ENCODE measurements at places on chromosomes 7 and 10. TPM values are rescaled to one million over a fixed set of nuclear protein-coding genes. Genes with fewer than 3 reads are reported as not detected.

GRCh38 chr7:153386556-153386955 is 627.0 kb downstream of the ACTR3B start:
- H3K27me3 ChIP-seq = no peaks in the 10 kb centered on the region
- no peak for DNase-seq
- H3K36me3 ChIP-seq = no peaks in the 10 kb centered on the region
- H3K27ac ChIP-seq = no peak overlapping the region
- no peak overlapping the region for H3K4me3 ChIP-seq
- H3K4me1 ChIP-seq = no peaks in the 10 kb centered on the region

DNA sequence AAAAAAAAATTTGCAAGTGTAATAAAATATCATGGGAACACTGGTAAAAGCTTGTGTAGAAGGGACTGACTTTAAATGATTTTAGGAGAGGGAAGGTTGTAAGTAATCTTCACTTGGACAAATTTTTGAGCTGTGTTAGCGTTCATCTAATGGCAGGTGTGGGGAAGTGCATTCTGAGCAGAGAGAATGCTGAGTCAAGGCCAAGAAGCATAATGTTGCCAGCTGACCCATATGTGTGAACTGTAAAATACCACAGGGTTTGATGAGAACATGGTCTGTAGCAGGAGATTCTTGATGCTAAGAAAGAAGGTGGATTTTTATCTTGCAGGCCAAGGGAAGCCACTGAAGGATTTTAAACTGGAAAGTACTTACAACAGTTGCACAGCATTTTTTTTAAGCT is 98.2 kb upstream of the ZNF32 start:
- DNase-seq = no peak
- peaks cover 2% of the 10 kb centered on the region for H3K27me3 ChIP-seq
- H3K36me3 ChIP-seq = no peaks in the 10 kb centered on the region
- H3K27ac ChIP-seq = no peak overlapping the region
- H3K4me3 ChIP-seq = no peak overlapping the region
- no peaks in the 10 kb centered on the region for H3K4me1 ChIP-seq

DNA sequence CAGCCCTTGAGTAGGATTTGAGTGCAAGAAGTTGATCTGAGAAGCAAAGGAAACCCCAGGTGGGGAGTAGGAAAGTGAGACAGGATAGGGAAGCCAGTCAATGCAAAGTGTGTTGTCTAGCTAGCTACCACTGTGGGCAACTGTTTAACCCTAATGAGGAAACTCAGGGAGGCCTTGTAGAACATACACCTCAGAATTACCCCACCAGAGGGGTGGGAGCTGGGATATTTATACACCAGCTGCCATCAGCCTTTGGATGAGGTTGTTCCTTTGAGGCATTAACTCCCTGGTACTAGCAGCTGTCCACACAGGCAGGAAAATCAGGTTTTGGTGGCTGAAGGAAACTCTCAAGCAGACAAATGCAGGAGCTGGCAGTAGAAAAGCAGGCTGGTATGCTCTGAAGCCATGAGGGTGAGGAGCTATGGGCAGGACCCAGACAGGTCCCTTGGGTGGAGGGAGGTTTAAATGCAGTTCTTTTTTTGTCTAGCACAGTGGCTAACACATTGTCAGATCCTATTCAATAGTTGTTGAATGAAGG is 60.1 kb upstream of the ARID5B start:
- H3K36me3 ChIP-seq = no peaks in the 10 kb centered on the region
- no peak overlapping the region for H3K4me3 ChIP-seq
- H3K27me3 ChIP-seq = no peaks in the 10 kb centered on the region
- peaks cover 8% of the 10 kb centered on the region for H3K4me1 ChIP-seq
- no peak for DNase-seq

DNA sequence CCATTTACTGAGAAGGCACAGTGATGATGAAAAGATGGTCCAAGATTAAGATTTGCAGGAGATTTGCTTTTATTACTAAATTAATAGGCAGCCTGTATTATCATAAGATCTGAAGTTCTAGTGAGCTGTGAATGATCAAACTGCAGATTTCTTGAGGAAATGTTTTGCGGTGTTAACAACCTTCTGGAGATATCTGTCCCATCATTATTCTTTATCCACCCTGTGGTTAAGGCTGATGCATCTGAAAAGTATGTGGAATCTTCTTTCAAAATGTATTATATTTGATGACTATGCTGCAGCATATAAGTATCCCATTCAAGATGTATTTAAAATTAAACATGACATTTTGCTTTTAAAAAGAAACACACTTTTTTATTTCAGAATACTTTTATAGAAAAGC is 150.3 kb downstream of the POLR1F start:
- no peaks in the 10 kb centered on the region for H3K36me3 ChIP-seq
- H3K27ac ChIP-seq = no peak overlapping the region
- no peak overlapping the region for H3K4me3 ChIP-seq
- no peaks in the 10 kb centered on the region for H3K27me3 ChIP-seq
- H3K4me1 ChIP-seq = no peaks in the 10 kb centered on the region

GRCh38 chr7:30159698-30160143 is 24.9 kb downstream of the MTURN start:
- no peaks in the 10 kb centered on the region for H3K36me3 ChIP-seq
- peak; percentile 45 for DNase-seq
- H3K27ac ChIP-seq = peak overlapping the region; percentile 51
- peaks cover 83% of the 10 kb centered on the region for H3K4me1 ChIP-seq
- H3K27me3 ChIP-seq = no peaks in the 10 kb centered on the region

- peaks cover 10% of the 10 kb centered on the region for H3K4me1 ChIP-seq
- DNase-seq = no peak
- H3K27me3 ChIP-seq = peaks cover 3% of the 10 kb centered on the region
- peaks cover 9% of the 10 kb centered on the region for H3K36me3 ChIP-seq
- no peak overlapping the region for H3K4me3 ChIP-seq
These were observed 15.5 kb upstream of the GPR15LG start for GRCh38 chr10:84158061-84158460.

GRCh38 chr7:88664630-88665233 is 94.8 kb upstream of the ZNF804B start:
- H3K36me3 ChIP-seq = no peaks in the 10 kb centered on the region
- H3K4me1 ChIP-seq = no peaks in the 10 kb centered on the region
- no peak overlapping the region for H3K4me3 ChIP-seq
- no peak overlapping the region for H3K27ac ChIP-seq
- no peaks in the 10 kb centered on the region for H3K27me3 ChIP-seq

- H3K27me3 ChIP-seq = no peaks in the 10 kb centered on the region
- no peak overlapping the region for H3K27ac ChIP-seq
- no peak for DNase-seq
- no peak overlapping the region for H3K4me3 ChIP-seq
- H3K36me3 ChIP-seq = no peaks in the 10 kb centered on the region
These were observed 438.9 kb upstream of the PODXL start for GRCh38 chr7:131995324-131995723.

The CARD11 gene
- total RNA-seq = 167 TPM

- peaks cover 16% of the 10 kb centered on the region for H3K36me3 ChIP-seq
- no peak for DNase-seq
- H3K4me1 ChIP-seq = peaks cover 29% of the 10 kb centered on the region
- no peak overlapping the region for H3K4me3 ChIP-seq
These were observed 38.4 kb downstream of the STAM start for GRCh38 chr10:17682236-17682946.

- no peak overlapping the region for H3K4me3 ChIP-seq
- no peaks in the 10 kb centered on the region for H3K27me3 ChIP-seq
- H3K27ac ChIP-seq = no peak overlapping the region
- H3K36me3 ChIP-seq = no peaks in the 10 kb centered on the region
These were observed 71.6 kb upstream of the LAMB4 start for GRCh38 chr7:108201766-108202165.

GRCh38 chr10:43314626-43315495 is 48.0 kb upstream of the RASGEF1A start:
- H3K27ac ChIP-seq = peak overlapping the region; percentile 9
- no peak overlapping the region for H3K4me3 ChIP-seq
- no peak for DNase-seq
- no peaks in the 10 kb centered on the region for H3K36me3 ChIP-seq
- peaks cover 28% of the 10 kb centered on the region for H3K4me1 ChIP-seq

The PARD3 gene
- 1.2 TPM for total RNA-seq

DNA sequence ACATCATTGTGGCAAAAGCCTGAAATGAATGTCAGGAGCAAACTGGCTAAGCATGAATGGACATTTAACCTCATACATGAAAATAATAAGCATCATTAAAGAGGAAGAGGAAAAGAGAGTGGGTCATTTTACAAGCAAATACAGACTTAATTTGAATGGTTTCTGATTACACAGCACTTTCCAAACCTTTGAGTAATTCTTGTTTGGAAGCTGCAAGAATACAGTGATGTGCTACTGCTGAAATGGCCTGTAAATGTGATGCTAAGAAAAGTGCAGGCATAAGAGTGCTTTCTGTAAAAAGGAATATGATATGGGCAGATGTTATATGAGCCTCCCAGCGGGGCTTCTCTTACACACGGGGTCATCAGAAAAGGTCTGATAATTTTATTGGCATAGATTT is 30.2 kb downstream of the TAS2R16 start:
- H3K27me3 ChIP-seq = no peaks in the 10 kb centered on the region
- H3K36me3 ChIP-seq = no peaks in the 10 kb centered on the region
- no peak for DNase-seq

- peaks cover 88% of the 10 kb centered on the region for H3K4me1 ChIP-seq
- H3K36me3 ChIP-seq = peaks cover 77% of the 10 kb centered on the region
- peak overlapping the region; percentile 62 for H3K4me3 ChIP-seq
These were observed 209.4 kb upstream of the KLF14 start for GRCh38 chr7:130943336-130943901.

DNA sequence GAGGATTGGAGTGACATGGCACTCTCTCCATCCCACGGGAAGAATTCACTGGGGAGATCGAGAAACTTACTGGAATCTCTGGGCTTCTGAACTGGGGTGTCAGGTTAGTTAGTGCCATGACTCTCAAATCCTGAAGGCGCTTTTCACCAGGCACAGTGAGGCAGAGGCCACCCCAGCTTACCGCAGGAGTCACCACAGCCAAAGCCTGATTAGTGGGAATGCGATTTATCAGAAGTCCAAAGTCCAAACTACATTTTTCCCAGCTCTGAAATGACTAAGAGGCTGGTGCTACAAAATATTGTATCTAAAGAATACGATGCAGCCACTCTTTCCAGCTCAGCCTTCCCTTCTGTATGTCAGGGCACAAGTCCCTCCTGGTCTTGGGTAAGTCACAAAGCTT is 334.8 kb upstream of the SHH start:
- no peaks in the 10 kb centered on the region for H3K4me1 ChIP-seq
- no peaks in the 10 kb centered on the region for H3K36me3 ChIP-seq
- no peak overlapping the region for H3K27ac ChIP-seq
- no peak for DNase-seq

DNA sequence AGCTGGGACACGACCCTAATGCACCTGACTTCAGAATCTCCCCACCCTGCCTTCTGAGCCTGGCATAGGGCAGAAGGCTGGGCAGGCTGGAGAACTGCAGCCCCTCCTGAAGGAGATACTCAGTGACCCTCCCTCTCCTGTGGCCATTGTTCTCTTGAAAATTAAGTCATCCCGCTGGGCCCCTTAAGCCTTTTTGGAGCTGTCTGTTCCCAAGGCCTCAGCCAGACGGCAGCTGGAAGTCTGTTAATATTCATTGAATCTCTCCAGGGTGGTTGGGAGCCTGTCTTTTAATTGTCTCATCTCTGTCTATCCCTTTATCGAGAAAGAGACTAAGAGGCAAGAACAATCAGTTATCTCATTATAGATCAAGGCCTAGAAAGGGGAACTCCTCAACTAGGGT is 118.1 kb upstream of the PCBD1 start:
- no peaks in the 10 kb centered on the region for H3K36me3 ChIP-seq
- H3K27me3 ChIP-seq = no peaks in the 10 kb centered on the region
- H3K4me3 ChIP-seq = no peak overlapping the region
- no peak overlapping the region for H3K27ac ChIP-seq
- H3K4me1 ChIP-seq = no peaks in the 10 kb centered on the region

DNA sequence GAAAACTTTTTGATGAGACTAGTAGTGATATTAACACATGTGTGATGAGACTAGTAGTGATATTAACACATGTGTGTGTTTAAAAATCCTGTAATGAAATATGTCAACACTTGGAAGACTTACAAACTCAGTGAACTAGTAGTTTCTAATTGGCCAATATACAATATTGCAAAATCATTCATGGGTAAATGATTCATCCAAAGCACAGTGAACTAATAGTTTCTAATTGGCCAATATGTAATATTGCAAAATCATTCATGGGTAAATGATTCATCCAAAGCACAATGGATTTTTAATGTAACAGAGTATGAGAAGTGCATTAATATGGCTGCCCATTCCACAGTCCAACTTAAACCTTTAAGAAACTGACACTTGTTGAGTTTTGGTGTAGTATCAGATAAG is 77.8 kb downstream of the ATAD1 start:
- H3K27me3 ChIP-seq = peaks cover 20% of the 10 kb centered on the region
- DNase-seq = no peak
- H3K36me3 ChIP-seq = no peaks in the 10 kb centered on the region
- no peak overlapping the region for H3K27ac ChIP-seq

DNA sequence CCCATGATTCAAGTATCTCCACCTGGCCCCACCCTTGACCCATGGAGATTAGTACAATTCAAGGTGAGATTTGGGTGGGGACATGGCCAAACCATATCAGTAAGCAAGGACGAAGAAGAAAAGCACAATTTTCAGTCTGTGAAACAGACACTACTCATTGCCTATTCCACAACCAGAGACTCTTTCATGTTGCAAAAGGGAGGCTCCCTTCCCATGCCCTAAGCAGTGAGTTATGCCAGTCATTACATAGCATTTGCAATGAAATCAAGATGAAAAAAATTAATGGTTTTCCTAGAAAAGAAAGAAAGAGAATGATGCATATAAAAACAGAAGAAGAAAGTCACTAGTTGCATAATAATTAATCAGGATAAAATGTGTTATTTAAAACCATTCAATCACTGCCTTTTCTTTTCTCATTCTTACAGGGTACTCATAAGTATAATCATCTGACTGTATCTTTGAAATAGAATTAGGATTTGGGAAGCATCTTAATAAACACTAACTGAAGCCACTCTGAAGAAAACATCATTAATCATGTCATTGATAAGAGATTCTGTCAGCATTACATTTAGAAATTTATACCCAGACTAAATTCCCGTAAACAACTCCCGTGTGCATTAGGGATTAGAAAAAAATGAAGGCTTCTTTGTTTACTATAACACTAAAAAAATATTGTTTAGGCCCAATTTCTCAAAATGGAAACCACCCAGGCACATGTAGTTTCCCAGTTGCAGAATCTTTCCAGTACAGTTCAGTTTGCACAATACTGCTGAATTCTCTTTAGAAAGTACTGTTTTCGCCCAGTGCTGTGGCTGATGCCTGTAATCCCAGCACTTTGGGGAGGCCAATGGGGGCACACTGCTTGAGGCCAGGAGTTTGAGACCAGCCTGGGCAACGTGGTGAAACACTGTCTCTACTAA is 9.1 kb downstream of the PRPS1L1 start:
- H3K36me3 ChIP-seq = no peaks in the 10 kb centered on the region
- H3K4me1 ChIP-seq = no peaks in the 10 kb centered on the region
- no peak overlapping the region for H3K27ac ChIP-seq
- no peak overlapping the region for H3K4me3 ChIP-seq
- H3K27me3 ChIP-seq = no peaks in the 10 kb centered on the region

- H3K27me3 ChIP-seq = peaks cover 4% of the 10 kb centered on the region
- H3K36me3 ChIP-seq = no peaks in the 10 kb centered on the region
- no peaks in the 10 kb centered on the region for H3K4me1 ChIP-seq
- H3K4me3 ChIP-seq = no peak overlapping the region
These were observed 252.8 kb downstream of the TRIL start for GRCh38 chr7:28705350-28705749.

Measured in activated CD4-positive, alpha-beta T cell treated with anti-CD3 and anti-CD28 coated beads, Interleukin-2, amount 10 ng/mL, durations not matched to agents 7 days and 5 days (primary cell).